RWPE2 (cell line): ENCODE measurements at places on chromosomes 2 and 18.

- no peak for DNase-seq
Observed at GRCh38 chr2:65231892-65232477, 4.4 kb downstream of the ACTR2 start.

- no peak for DNase-seq
Observed at GRCh38 chr2:42353792-42354429, 7.1 kb downstream of the COX7A2L start.

DNA sequence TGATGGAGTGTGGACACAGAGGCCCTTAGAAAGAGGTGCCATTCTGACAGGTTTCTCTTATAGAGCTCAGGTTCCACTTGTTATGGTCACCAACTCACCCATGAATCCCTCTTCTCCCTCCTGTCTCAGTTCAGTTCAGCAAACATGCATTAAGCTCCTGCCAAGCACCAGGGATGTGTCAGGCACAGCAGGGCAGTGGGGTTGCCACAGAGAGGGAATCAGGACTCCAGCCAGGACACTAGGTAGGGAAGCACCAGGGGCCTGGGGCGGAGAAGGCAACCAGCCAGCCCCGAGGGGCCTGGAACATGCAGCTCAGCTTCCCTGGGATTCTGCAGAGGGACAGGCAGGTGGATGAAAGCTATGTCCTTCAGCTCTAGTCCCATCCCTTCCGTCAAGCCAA lies 44.6 kb downstream of the TOGARAM2 start:
- DNase-seq: no peak

DNA sequence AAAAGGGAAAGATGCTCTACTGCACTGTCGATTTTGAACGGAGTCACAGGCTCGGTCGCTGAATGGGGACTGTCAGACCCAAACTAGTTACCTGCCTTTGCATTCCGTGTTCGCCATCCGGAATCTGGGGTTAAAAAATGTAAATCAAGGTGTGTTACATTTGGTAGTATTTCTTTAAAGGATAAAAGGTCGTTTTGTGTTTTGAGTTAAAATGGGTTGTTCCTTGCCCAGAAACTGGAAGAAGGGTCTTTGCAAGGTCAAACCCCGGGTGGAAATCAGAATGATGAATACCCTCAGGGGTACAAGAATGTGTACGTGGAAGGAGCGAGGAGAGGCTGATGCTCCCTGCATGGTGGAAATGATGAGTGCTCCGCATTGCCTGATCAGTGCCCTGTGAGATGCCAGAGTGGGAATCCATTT lies 1.0 kb downstream of the VSNL1 start:
- DNase-seq: no peak

DNA sequence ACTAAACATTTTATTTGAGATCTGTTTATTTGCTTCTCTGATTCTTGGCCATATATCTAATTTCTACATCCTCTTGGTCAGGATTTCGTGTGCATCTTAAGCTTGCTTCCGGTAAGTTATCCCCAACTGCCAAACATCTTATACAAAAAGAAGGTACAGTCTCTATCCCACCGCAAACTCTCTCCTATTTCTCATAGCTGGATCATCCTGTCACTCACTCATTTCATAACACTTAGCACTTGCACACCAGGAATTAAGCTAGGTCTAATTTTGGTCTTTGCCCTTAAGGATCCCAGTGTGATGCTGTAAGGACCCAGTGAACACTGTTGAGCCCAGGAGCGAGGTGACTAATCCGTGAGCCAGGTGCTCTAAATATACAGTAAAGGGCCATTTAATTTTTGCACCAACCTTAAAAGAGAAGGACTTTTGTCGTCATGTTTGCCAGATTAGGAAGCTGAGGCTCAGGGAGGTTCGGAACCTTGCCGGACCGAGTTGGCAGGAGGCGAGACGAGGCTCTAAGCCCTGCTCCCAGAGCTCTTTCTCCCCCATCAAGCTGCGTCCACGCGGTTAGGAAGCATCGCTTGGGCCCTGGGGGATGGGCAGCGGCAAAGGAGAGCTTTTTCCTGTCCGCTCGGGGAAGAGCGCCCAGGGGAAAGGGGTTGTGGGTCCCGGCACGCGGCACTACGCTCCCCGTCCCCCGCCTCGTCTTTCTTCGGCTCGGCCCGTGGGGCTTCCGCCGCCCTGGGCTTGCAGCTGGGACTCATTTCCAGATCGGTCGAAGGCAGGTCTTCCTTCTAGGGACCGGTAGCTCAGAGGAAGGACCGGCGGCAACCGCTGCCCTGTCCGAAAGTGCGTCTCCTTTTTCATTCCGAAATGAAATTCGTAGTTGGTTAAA lies 4.1 kb upstream of the ITPRIPL1 start:
- no peak for DNase-seq

DNA sequence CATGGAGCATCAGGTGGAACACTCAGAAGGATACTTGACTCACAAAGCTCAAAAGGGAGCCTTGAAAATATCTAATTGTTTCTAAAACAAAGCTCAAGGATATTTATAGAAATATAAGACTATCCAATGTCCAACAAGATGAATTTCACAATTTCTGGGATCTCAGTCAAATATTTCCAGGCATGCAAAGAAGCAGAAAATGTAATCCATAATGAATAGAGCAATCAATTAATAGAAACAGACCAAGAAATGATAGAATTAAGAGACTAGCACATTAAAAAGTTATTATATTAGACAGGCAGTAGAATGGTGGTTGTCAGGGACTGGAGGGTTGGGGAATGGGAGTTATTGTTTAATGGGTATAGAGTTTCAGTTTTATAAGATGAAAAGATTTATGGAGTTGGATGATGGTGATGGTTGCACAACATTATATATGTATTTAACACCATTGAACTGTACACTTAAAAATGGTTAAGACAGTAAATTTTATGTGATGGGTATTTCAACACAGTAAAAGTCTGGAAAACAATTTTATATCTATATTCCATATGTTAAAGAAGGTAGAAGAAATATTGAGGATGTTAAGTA lies 189.9 kb upstream of the PIEZO2 start:
- DNase-seq: no peak

GRCh38 chr18:65762556-65762955 lies 11.7 kb downstream of the CDH7 start:
- DNase-seq: no peak

GRCh38 chr2:233929352-233930022 lies 12.3 kb downstream of the TRPM8 start:
- DNase-seq: no peak

DNA sequence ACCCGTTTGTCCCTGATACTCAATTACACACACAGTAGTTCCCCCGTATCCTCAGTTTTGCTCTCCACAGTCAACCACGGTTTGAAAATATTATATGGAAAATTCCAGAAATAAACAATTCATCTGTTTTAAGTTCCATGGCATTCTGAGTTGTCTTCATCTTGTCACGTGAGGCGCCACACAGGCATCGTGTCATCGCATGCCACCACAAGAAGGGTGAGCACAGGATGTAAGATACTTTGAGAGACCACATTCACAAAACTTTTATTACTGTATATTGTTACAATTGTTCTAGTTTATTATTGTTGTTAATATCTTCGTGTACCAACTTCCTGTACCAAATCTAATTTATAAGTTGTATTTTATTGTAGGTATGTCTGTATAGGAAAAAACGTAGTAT lies 17.7 kb downstream of the ADNP2 start:
- no peak for DNase-seq

- no peak for DNase-seq
Observed at GRCh38 chr2:10027660-10028330, 15.6 kb upstream of the KLF11 start.

- no peak for DNase-seq
Observed at GRCh38 chr18:10215446-10215845, 239.0 kb upstream of the APCDD1 start.

GRCh38 chr2:25419678-25420242 lies 78.0 kb upstream of the DNMT3A start:
- no peak for DNase-seq

GRCh38 chr2:108907822-108908712 lies 81.0 kb downstream of the EDAR start:
- no peak for DNase-seq

GRCh38 chr2:66667301-66667700 lies 232.4 kb downstream of the MEIS1 start:
- DNase-seq: no peak

GRCh38 chr2:25145803-25146202 lies 22.6 kb downstream of the POMC start:
- no peak for DNase-seq

GRCh38 chr2:174634130-174635014 lies 36.8 kb upstream of the WIPF1 start:
- no peak for DNase-seq

GRCh38 chr2:104595576-104595975 lies 258.3 kb upstream of the POU3F3 start:
- no peak for DNase-seq

- DNase-seq: no peak
Observed at GRCh38 chr2:176158186-176158591, 1.1 kb downstream of the HOXD3 start.

- DNase-seq: no peak
Observed at GRCh38 chr2:218290316-218291261, 1.7 kb downstream of the TMBIM1 start.

DNA sequence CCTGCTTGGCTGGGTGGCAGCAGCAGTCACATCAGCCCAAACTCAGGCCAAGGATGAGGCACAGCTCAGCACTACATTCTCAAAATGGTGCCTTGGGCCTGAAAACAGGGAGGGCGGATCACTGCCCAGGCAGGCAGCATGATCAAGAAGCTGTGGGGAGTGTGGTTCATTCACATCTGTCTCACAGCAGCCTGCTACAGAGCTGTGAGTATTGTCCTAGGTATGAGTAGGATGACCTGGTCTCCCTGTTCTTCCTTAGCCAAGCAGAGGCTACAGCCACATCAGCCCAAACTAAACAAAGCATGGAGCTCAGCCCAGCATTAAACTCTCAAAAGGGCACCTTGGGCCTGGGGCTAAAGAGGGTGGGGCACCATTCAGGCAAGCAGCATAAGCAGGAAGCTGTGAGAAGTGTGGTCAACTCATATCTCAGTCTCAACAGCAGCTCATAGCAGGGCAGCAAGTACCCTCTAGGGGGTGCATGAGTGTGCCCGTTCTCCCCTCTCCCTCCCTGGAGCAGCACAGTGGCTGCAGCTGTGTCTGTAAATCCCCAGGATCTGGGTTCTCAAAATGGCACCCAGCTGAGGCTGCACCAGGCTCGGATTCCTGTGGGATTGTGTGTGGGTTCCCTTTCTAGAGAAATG lies 139.6 kb downstream of the TRABD2A start:
- no peak for DNase-seq

- DNase-seq: no peak
Observed at GRCh38 chr2:236171680-236172254, 3.6 kb upstream of the GBX2 start.

DNA sequence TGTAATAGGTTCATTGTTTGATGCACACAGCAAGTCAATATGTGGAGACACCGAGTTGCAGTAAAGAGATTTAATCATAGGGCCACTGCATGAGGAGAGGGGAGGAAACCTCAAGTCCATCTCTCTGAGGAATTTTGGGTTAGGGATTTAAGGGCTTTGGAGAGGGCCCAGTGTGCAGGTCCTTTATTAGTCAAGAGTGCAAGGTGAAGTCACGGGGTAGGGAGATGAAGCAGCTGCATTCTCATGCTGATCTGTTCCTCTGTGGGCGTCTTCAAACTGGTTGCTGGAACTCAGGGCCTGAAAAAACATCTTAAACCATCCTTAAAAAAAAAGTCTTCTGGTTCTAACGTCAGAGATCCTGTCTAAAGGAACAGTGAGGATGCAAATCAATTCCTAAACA lies 131.6 kb downstream of the NXPH2 start:
- no peak for DNase-seq

- no peak for DNase-seq
Observed at GRCh38 chr18:12921178-12921577, 26.6 kb upstream of the SEH1L start.

GRCh38 chr18:77990901-77991300 lies 741.3 kb downstream of the GALR1 start:
- no peak for DNase-seq

GRCh38 chr2:237065071-237065377 lies 20.7 kb upstream of the COPS8 start:
- no peak for DNase-seq

GRCh38 chr2:5696404-5696944 lies 4.3 kb downstream of the SOX11 start:
- DNase-seq: no peak

GRCh38 chr2:225737556-225737955 lies 338.0 kb downstream of the NYAP2 start:
- DNase-seq: peak; percentile 54

GRCh38 chr18:11906926-11907874 lies 917 bp downstream of the MPPE1 start:
- no peak for DNase-seq

DNA sequence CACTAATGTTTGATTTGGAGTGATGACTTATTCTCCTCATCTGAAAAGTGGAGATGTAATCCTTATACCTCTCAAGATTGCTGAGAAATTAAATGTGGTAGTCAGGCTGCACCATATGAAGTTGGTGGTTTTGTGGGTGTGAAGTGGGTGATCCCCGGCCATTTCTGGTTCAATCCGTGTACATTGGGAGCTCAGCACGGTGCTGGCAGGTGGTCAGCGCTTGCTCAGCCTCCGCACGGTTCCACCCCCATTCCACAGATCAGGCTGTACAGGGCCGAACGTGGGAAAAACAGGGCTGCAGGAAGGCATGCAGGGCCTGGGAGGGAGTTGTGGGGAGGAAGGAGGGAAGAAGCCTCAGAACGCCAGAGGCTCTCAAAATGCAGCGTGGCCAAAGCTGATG lies 198.3 kb downstream of the INO80D start:
- DNase-seq: no peak

DNA sequence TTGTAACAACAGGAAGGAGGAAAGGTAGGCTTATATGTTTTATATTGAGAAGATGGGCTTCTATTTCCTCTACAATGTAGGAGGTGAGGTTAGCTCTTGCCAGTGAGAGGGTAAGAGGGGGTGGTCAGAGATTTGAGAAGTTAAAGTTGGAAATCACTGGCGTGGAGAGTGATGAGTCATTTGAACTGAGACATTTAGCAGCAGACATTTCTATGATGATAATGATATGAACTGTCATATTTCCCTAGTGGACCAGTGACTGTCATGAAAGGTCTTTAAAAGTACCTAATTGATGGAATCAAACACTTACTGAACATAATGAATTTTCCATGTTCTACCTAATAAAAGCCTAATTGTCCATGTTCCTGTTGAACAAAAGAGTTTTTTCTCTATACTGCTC lies 126.1 kb downstream of the FAM161A start:
- no peak for DNase-seq

GRCh38 chr2:160516547-160517365 lies 23.1 kb upstream of the RBMS1 start:
- no peak for DNase-seq

DNA sequence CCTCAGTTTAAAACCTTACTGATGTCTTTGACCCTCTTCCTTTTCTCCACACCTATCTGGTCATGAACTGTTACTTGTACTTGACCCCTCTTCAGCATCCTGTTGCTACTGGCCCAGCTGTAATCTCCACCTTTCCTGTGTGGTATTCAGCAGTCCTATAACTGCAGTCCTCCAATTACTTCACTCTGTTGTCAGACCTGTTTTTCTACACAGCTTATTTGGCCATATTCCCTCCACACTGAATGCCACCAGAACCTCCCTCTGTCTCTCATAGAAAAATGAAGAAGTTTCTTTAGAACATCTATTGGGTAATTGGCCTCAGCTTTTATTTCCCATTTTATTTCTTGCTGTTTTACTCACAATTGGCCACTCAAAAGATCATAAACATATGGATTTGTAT lies 155.4 kb downstream of the ASXL3 start:
- no peak for DNase-seq

- no peak for DNase-seq
Observed at GRCh38 chr2:147122944-147123343, 721.9 kb upstream of the ACVR2A start.
